GDM1 (cell line): ENCODE measurements at places on chromosomes 12 and 14.

- DNase-seq, result no peak
Measured at GRCh38 chr12:59887178-59887577, 291.3 kb downstream of the SLC16A7 start.

DNA sequence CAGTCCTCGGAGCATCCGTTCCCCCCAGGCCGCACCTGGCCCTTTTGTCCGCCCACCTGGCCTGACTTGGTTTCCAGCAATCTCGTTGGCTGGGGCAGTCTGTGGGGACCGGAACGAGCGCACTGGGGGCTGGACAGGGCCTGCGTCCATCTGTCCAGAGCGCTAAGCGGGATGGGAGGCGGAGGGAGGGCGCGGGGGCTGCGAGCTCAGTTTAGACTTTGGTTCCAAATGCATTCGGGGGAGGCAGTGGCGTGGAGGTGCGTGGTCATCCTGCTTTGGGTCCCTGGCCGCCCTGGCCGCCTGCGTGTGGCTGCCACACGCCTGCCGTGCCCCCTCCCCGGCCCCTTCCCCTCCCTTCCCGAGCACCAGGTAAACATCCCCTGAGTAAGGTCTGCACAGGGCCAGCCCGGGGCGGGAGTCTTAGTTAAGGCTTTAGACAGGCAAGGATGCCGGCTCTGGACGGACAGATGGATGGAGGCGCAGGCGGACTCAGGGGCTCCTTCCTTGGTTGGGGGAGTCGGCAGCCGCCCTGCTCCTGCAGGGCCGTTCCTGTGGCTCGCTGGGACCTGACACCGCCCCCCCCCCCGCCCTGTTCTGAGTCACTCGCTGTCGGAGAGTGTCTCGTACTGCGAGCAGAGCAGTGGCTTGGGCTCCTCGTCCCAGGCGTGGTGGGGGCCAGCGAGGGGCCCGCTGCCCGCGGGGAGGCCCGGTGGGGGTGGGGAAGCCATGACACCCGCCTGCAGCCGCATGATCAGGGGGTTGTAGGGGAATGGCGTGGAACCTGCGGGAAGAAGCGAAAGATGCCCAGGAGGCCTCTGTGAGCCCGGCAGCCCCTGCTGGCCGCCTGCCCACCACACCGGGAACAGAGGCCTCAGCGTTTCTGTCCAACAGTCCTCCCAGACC, 30.2 kb downstream of the RFLNA start:
- DNase-seq, result no peak

- DNase-seq, result no peak
Measured at GRCh38 chr14:79571366-79571765, 639.9 kb downstream of the DIO2 start.

DNA sequence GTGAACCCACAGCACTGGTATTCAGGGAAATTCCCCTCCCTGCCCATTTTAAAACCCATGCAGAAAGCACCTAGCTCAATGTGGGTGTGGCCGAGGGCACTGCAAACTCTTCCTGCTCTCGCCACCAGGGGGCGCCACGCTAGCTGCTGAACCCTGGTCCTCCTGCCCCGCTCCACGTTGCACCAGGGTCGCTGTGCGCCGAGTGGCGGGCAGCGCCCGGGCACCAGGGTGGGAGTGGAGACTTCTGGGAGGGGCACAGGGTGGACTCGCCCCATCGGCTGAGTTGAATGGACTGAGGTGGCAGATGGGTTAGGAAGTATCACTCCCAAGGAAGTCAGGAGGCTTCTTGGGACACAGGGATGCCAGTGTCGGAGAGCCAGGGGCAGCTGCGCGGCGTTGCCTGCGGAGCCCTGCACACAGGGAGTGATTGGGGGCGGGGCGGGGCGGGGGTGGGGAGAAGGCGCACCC, 48.1 kb upstream of the BCL11B start:
- DNase-seq, result peak; percentile 53

DNA sequence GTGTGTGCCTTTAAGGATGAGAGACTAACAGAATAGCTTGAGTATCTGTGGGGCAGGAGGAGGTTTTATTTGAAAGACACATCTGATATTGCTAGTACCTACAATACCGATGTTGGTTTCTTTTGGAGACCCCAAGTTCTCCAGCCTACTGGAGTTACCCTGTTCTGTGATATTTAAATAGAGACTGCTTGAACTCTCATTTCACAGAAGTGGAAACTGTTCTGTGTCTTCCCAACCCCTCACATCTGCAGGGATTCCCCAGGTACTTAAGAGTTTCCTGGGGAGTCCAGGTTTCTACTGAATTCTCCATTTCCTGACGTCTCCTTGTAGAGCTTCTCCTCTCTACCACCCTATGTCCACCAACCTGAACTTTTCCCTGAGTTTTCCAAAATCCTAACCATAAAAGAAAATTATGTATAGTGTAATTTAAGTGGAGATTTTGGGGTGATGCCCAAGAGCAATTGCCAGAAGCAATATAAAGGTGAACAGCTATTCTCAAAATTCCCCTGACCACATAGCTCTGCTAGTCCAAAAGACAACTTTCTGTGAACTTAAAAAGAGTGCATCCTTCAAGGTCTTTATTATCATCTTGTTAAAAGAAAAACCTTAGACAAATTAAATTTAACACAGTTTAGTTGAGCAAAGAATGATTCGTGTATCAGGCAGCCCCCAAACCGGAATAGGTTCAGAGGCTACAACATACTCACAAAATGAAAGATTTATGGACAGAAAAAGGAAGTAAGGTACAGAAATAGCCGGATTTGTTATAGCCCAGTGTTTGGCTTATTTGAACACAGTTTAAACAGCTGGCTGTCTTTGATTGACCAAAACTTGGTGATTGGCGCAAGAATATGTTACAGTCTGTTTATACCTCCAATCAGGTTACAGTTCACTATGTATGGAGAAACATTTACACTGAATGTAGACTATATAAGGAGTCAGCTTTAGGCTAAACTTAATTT, 373.4 kb downstream of the NUAK1 start:
- DNase-seq, result no peak
